ENCODE measurements at places on chromosomes 3 and 15.

DNA sequence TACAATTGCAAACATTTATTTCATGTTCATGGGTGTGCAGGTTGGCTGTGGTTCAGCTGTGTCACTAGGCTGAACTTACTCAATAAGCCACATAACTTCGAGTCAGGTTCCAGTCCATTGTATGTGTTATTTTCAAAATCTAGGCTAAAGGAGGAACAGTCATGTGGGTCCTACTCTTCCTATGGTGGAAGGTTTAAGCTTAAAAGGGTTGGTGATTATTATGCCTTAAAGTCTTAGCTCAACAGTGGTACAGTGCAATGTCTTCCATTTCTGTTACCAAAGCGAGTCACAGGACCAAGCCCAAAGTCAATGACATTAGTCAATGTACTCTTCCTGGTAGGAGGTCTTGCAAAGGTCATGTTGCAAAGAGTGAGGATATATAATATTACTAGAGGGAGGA lies 78.2 kb downstream of the ATG7 start:
- no peak for DNase-seq

DNA sequence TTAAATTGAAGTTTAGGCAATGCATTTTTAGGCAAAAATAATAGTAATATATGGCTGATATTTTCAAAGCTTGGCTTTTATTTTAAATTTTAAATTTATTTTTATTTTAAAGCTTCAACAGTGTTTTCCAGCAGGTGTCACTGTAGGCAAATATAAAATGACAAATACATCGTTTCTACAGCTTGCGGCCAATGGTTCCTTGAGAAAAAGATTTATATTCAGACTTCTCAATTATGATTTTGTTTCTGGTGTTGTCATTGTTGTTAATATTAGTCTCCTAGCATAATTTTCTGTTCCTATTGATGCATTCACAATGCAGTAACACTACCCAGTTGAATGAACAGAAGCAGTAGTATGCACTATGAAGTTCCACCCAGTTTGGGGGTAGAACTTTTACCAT lies 220.7 kb upstream of the DNAJC19 start:
- no peak for DNase-seq

- no peak for DNase-seq
These were observed 150.7 kb downstream of the TMCO5A start for GRCh38 chr15:38085114-38085513.

- DNase-seq = no peak
These were observed 1.8 kb upstream of the RASGRF1 start for GRCh38 chr15:79092382-79092781.

DNA sequence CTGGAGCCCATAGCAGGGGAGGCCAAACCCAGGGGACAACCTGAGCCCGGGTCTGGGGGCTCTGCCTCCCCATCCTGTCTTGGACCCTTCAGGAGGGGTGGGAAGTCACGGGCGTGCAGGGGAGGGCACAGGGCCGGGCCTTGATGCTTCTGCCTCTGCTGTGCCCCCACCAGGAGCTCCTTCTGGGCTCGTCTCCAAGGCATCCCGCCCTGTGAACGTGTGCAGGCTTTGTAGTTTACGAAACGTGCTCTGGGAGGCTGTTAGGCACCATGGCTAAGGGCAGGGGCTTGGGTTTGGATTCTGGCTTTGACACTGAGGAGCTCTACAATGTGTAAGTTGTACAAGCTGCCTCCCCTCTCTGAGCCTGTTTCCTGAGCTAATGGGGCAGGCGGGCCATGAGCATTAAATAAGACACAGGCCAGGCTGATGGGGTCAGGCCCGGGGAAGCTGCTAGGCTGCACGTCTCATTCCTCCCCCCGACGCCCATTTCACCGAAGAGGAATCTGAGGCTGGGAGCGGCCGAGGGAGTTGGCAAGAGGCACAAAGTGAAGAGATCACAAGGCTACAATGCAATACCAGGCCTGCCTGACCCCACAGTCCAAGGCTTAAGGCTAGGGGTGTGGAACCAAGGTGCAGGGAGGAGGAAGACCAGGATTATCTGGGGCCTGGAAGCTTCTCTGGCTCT lies 19.6 kb downstream of the PLXND1 start:
- DNase-seq = no peak

DNA sequence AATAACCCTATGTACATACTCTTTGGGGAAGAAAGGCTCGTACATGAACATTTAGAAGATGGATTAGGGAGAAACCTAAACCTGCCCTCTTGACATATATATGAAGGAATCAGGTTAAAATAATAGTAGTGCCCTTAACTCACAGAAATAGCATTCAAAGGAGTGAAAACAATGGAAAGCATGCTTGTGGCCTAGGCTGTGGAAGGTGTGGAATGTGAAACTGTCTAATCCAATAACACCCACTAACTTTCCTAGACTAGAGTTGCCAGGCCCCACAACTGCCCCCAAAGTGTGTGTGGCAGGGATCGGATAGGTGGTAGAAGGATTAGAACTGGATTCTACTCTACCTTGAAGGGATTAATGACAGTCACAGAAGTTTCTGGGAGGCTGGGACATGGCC lies 317.4 kb upstream of the LRRFIP2 start:
- no peak for DNase-seq

DNA sequence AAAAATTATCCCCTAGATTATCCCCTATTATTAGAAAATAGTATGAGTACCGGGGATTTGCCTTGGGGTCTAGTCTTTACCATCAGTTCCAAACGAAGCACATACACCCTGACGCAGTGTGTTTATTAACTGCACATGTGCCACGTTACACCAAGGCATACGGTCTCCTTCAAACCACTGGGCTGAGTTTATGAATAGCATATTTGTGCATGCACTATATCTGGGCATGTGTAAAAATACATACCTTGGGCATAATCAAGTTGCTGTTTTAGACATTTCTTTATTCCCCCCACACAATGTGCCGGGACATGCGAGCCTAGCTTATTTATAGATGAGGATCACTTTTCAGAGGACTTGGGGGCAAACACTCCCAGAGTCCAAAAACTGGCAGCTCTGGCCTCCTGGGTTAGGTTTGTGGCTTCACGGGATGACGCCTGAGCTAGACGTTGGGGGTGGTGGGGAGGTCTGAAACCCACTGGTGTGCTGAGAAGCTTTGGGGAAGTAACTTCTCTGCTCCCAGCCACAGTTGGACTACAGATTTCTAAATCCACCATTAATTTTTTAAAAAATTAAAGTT lies 16.2 kb downstream of the IGDCC4 start:
- no peak for DNase-seq

GRCh38 chr3:106339551-106339950 lies 470.7 kb upstream of the CBLB start:
- no peak for DNase-seq

- DNase-seq = no peak
These were observed 22.4 kb upstream of the ABHD10 start for GRCh38 chr3:111956449-111956848.

DNA sequence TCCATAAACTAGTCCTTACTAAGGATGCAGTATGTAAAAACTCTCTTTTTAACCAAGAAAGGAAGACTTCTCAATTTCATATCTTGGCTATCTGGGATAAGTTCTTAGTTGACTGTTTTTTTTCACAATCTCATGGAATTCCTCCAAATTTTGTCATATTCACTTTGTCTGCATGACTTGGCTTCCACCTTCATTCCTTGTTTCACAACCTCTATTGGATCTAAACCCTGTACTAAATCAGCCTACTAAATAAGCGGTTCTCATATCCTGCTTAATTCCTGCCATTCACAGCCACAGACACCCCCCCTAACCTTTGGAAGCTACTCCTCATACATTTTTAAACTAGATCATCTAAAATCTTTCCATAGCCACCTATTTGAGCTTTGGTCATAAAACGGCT lies 370.6 kb upstream of the NAALADL2 start:
- no peak for DNase-seq

DNA sequence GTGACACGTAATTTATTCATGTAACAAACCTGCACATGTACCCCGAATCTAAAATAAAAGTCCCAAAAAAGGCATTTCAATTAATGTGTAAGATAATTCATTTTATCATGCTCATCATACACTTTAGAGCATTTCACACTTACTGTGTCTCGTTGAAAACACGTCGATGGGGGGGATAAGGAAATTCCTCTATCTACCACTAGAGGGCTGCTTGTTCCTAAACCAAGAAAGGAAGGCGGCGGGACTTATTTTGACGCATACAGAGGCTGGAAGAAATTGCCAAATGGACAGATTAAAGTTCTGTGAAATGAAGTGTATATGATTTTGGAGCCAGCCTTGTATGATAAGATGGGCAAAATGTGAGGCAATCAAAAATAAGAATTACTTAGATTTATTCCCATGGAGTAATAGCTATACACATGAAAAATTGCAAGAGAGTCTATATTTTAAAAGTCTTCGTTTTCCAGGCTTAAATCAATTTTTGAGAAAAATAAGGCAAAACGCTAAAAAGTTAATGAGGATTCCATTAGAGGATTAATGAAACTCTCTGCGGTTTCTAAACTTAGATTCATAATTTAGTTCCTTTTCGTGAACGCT lies 346.8 kb downstream of the CNTN3 start:
- DNase-seq = no peak

GRCh38 chr15:59632714-59633113 lies 21.1 kb downstream of the GCNT3 start:
- no peak for DNase-seq

DNA sequence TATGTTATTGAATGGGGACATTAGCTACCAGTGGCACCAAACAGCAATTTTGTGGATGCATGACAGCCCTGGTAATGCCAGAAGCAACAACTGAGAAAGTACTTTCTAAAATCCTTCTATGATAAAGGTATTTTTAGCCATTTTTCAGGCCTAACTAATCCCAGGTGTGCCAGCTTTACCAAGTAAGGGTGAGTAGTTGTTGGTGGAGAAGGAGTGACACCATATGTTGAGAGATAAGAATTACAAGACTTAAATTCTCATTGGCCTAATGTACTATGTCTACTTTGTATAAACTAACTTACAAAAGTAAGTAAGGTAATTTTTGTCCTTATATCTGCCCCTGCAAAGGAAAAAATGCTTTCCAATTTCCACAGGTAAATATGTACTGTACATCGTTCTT lies 4.1 kb upstream of the COX17 start:
- DNase-seq = peak; percentile 10

GRCh38 chr15:99169769-99170311 lies 65.0 kb downstream of the SYNM start:
- no peak for DNase-seq

DNA sequence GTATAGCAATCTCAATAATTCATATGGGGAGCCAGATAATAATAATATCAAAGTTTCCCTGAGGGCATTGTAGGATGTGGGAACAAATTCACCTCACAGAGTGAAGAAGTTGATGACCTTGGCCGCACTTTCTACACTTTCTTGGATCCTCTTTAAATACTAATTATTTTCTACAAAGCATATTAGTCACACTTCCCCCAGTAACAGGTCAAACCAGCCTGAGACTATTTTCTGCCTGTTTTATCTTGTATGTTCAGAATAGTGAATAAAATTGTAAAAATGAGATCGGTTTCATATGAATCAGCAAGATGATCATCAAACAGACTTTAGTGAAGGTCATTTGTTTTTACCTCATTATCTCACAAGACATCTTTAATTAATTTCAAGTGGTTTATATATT lies 2.3 kb upstream of the OR5K3 start:
- no peak for DNase-seq

GRCh38 chr3:123283074-123283473 lies 81.3 kb downstream of the SEC22A start:
- DNase-seq = no peak

DNA sequence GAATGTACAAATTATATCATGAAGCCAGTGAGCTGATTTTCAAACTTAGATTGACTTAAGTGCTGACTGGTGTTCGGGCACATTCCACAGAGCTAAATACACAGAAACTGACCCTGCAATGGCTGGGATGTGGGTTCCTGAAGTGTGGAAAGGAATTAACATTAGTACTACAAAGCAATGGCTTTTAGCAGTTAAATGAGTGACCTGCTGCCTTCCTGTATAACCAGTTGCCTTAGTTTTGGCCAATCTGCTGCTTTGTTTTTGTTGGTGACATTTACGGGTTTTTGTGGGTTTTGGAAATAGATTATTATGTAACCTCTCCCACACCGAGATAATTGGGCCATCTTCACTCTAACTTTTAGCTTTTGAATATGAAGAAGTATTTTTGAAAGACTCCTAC lies 2.4 kb upstream of the SKIC8 start:
- DNase-seq = no peak

DNA sequence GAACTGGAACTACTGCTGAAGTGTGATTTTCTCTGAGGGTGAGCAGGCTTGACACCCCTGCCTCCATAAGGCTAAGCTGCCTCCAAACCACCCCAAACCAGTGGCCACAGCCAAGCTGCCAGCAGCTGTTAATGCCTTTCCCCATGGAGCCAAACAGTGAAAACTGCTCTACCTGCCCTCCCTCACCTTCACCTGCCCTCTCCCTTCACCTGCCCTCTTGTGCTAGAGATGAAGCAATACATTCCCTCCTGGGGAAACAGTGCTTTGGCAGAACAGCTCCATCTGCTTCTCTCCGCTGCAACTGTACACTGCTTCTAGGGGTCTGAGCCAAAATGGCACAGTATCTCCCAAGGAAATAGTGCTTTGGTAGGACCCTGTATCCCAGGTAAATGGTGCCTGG lies 374.1 kb downstream of the FHIT start:
- no peak for DNase-seq

GRCh38 chr3:36600404-36600803 lies 163.9 kb downstream of the DCLK3 start:
- DNase-seq = no peak

- DNase-seq = no peak
These were observed 4.1 kb downstream of the ARID3B start for GRCh38 chr15:74545086-74545485.

DNA sequence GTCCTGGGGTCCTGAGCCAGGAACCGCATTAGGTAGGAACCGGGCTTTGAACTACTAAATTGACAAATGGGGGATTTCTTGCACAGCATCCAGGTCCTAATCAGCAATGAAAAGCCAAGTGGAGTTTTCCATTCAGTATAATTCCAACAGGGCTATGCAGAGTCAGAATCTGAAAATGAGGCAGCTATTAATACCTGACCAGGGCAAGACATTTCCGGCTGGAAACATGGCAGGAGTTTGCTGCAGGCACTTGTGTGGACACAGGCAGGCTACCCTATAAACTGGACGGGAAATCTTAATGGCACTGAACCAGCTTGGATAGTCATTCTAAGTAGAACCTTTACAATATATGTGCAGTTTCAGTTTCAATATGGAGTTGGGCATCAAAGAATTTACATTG lies 553.1 kb downstream of the FGF12 start:
- no peak for DNase-seq

GRCh38 chr3:67624078-67624477 lies 30.3 kb downstream of the SUCLG2 start:
- DNase-seq = no peak
